ENCODE measurements at places on chromosomes 5 and 9.
A peak's percentile ranks its signal among the peaks of the same experiment; 100 is the strongest.

DNA sequence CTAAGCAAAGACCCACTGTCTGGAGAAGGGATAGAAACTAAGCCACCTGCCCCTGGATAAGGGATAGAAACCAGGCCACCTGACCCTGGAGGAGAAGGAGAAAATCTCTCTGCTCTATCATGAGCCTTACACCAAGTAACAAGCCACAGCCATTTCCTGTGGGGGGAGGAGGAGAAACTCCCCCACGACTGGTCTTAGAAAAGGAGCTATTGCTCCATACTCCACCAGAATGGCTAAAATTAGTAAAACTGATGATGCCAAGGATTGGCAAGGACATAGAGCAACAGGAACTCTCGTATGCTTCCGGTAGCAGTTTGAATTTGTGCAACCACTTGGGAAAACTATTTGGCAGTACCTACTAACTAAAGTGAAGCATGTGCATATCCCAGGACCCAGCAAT lies 70.8 kb downstream of the ACTL7B start:
- DNase-seq: no peak
- H3K4me1 ChIP-seq: no peaks in the 10 kb centered on the region
- H3K36me3 ChIP-seq: no peaks in the 10 kb centered on the region
- no peak overlapping the region for H3K27ac ChIP-seq
- H3K27me3 ChIP-seq: no peaks in the 10 kb centered on the region

GRCh38 chr5:147427521-147428401 lies 82.1 kb downstream of the DPYSL3 start:
- H3K4me3 ChIP-seq: no peak overlapping the region
- no peaks in the 10 kb centered on the region for H3K36me3 ChIP-seq
- no peak for DNase-seq
- H3K27ac ChIP-seq: peak overlapping the region; percentile 22
- no peaks in the 10 kb centered on the region for H3K27me3 ChIP-seq

GRCh38 chr5:39604491-39604890 lies 179.7 kb upstream of the DAB2 start:
- H3K4me1 ChIP-seq: no peaks in the 10 kb centered on the region
- H3K36me3 ChIP-seq: no peaks in the 10 kb centered on the region
- no peak for DNase-seq
- H3K4me3 ChIP-seq: no peak overlapping the region
- no peaks in the 10 kb centered on the region for H3K27me3 ChIP-seq

GRCh38 chr5:158801268-158801667 lies 298.4 kb downstream of the EBF1 start:
- no peak overlapping the region for H3K4me3 ChIP-seq
- H3K27ac ChIP-seq: no peak overlapping the region
- H3K36me3 ChIP-seq: no peaks in the 10 kb centered on the region
- DNase-seq: no peak
- no peaks in the 10 kb centered on the region for H3K4me1 ChIP-seq
- H3K27me3 ChIP-seq: no peaks in the 10 kb centered on the region

GRCh38 chr9:115305543-115305942 lies 187.6 kb upstream of the TNC start:
- no peak for DNase-seq
- no peaks in the 10 kb centered on the region for H3K27me3 ChIP-seq
- H3K4me1 ChIP-seq: no peaks in the 10 kb centered on the region
- no peaks in the 10 kb centered on the region for H3K36me3 ChIP-seq
- no peak overlapping the region for H3K27ac ChIP-seq

- H3K27me3 ChIP-seq: no peaks in the 10 kb centered on the region
- no peak overlapping the region for H3K4me3 ChIP-seq
- no peak for DNase-seq
- no peaks in the 10 kb centered on the region for H3K4me1 ChIP-seq
Observed at GRCh38 chr5:66669862-66670195, 73.6 kb downstream of the MAST4 start.

GRCh38 chr5:55113327-55113726 lies 10.9 kb downstream of the GZMA start:
- no peaks in the 10 kb centered on the region for H3K27me3 ChIP-seq
- no peak for DNase-seq

- no peak overlapping the region for H3K4me3 ChIP-seq
- H3K27ac ChIP-seq: no peak overlapping the region
- DNase-seq: no peak
- H3K36me3 ChIP-seq: no peaks in the 10 kb centered on the region
Observed at GRCh38 chr9:127255692-127256091, 8.9 kb upstream of the GARNL3 start.

DNA sequence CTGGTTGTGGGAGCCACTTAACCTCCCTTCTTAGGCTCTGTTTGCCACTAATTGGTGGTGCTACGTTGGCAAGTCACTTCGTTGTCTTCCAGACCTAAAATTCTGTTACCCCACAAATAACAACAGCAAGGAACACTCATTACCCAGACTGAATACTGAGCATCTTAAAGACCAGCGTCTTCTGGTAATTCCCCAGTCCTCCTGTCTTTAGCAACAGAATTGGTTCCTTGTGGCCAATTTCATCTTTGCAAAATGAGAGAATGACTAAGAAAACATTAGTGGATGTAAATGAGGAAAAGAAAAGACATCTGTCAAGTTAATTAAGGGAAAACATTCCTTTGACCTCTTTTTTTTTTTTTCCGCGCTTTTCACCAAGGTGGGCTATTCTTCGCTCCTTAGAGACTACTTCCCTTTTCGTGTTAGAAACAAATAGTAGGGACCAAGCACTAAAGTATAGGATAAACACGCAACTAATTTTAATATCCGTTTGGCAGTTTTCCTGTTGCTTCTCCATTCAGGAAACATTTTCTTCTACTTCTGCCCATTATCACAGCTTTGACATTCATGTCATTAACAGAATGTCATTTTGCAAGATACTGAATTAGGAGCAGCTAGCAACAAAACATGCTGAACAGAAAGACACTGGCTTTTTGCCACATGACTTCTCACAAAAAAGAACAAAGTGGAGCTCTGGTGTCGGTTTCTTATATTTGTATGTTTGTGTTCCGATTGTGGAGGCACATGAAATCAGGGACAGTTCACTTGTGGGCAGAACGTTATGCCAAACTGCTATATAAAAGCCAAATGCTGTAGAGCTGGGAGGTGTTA lies 154.2 kb downstream of the CD180 start:
- no peaks in the 10 kb centered on the region for H3K4me1 ChIP-seq
- no peak for DNase-seq
- H3K27ac ChIP-seq: no peak overlapping the region
- H3K27me3 ChIP-seq: no peaks in the 10 kb centered on the region
- H3K4me3 ChIP-seq: no peak overlapping the region

GRCh38 chr5:111427762-111428161 lies 84.6 kb downstream of the STARD4 start:
- H3K4me1 ChIP-seq: no peaks in the 10 kb centered on the region
- no peak overlapping the region for H3K4me3 ChIP-seq
- no peaks in the 10 kb centered on the region for H3K36me3 ChIP-seq
- H3K27ac ChIP-seq: no peak overlapping the region
- no peak for DNase-seq

GRCh38 chr9:19255821-19256220 lies 25.3 kb downstream of the DENND4C start:
- no peaks in the 10 kb centered on the region for H3K27me3 ChIP-seq
- DNase-seq: no peak
- H3K4me1 ChIP-seq: no peaks in the 10 kb centered on the region
- no peak overlapping the region for H3K4me3 ChIP-seq

GRCh38 chr5:3131161-3131560 lies 379.7 kb upstream of the IRX2 start:
- H3K36me3 ChIP-seq: no peaks in the 10 kb centered on the region
- no peaks in the 10 kb centered on the region for H3K27me3 ChIP-seq
- DNase-seq: no peak
- no peaks in the 10 kb centered on the region for H3K4me1 ChIP-seq

GRCh38 chr9:104118916-104119315 lies 24.8 kb downstream of the SMC2 start:
- H3K27me3 ChIP-seq: no peaks in the 10 kb centered on the region
- no peak overlapping the region for H3K27ac ChIP-seq
- no peaks in the 10 kb centered on the region for H3K4me1 ChIP-seq
- peaks cover 6% of the 10 kb centered on the region for H3K36me3 ChIP-seq
- no peak overlapping the region for H3K4me3 ChIP-seq
- DNase-seq: no peak

DNA sequence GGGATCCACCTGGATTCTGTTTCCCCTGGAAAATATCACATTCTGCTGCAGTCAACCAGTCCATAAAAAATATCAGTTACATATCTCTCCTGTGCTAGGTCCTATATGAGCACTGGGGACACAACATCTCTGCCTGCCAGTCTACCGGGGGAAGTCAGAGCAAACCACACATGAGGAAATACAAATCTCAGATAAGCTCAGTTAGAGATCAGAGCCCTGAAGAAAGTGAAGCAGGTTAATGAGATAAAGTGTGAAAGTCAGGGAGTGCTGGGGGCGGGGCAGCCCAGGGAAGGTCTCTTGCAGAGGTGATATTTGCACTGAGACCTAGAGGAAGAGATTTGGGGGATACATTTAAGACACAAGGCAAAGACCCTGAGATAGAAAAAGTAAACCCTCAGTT lies 67.8 kb upstream of the SLC1A1 start:
- no peak overlapping the region for H3K27ac ChIP-seq
- no peaks in the 10 kb centered on the region for H3K27me3 ChIP-seq
- no peaks in the 10 kb centered on the region for H3K36me3 ChIP-seq
- no peak overlapping the region for H3K4me3 ChIP-seq

GRCh38 chr5:54146916-54147315 lies 163.5 kb downstream of the ARL15 start:
- no peaks in the 10 kb centered on the region for H3K4me1 ChIP-seq
- no peaks in the 10 kb centered on the region for H3K36me3 ChIP-seq
- H3K27me3 ChIP-seq: no peaks in the 10 kb centered on the region
- no peak overlapping the region for H3K4me3 ChIP-seq
- H3K27ac ChIP-seq: no peak overlapping the region

- H3K4me3 ChIP-seq: no peak overlapping the region
- H3K4me1 ChIP-seq: no peaks in the 10 kb centered on the region
- DNase-seq: no peak
- H3K27me3 ChIP-seq: no peaks in the 10 kb centered on the region
- H3K27ac ChIP-seq: no peak overlapping the region
- H3K36me3 ChIP-seq: no peaks in the 10 kb centered on the region
Observed at GRCh38 chr5:151722546-151722945, 35.8 kb upstream of the SPARC start.

- H3K27ac ChIP-seq: no peak overlapping the region
- no peaks in the 10 kb centered on the region for H3K4me1 ChIP-seq
- no peaks in the 10 kb centered on the region for H3K36me3 ChIP-seq
- no peaks in the 10 kb centered on the region for H3K27me3 ChIP-seq
- no peak for DNase-seq
- H3K4me3 ChIP-seq: no peak overlapping the region
Observed at GRCh38 chr5:169740435-169740834, 103.4 kb downstream of the DOCK2 start.

GRCh38 chr9:134537951-134538641 lies 103.5 kb upstream of the COL5A1 start:
- DNase-seq: no peak
- peak overlapping the region; percentile 20 for H3K27ac ChIP-seq
- no peaks in the 10 kb centered on the region for H3K36me3 ChIP-seq
- no peak overlapping the region for H3K4me3 ChIP-seq

DNA sequence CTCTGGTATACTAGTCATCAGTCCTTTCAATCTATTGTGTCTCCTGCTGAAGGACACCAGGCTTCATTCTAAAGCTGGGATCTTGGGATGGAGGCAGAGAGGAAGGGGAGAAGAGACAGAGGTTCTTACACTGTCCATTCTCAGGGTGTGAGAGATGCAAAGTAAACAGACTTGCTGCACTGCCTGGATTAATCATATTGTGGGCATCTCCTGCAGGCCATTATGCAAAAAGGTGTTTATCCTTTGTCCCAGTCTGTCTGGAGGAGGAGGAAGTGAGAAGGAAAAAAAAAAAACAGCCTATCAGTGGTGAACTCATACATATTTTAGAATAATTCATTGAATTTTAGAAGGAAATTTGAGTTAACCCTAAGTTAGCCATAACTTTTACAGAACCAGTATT lies 92.9 kb upstream of the TNPO1 start:
- H3K4me1 ChIP-seq: no peaks in the 10 kb centered on the region
- H3K4me3 ChIP-seq: no peak overlapping the region
- no peaks in the 10 kb centered on the region for H3K27me3 ChIP-seq
- H3K36me3 ChIP-seq: no peaks in the 10 kb centered on the region
- no peak overlapping the region for H3K27ac ChIP-seq
- no peak for DNase-seq

DNA sequence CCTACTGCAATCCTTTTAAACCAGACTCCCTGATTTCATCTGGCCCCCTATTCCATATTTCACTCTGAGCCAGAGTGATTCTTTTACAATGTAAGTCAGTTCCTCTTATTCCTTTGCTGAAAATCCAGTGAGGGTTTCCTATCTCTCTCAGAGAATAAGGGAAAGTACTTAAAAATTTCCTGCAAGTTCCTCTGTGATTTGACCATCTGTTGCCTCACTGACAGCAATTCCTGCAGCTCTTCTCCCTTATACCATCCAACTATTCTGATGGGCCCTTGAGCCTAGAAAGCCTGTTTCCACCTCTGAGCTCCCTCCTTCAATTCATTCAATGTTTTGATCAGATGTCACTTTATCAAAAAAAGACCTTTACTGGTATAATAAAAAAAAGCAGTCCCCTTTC lies 317.1 kb upstream of the CCNH start:
- H3K4me1 ChIP-seq: no peaks in the 10 kb centered on the region
- no peaks in the 10 kb centered on the region for H3K36me3 ChIP-seq
- H3K4me3 ChIP-seq: no peak overlapping the region
- no peak overlapping the region for H3K27ac ChIP-seq
- H3K27me3 ChIP-seq: no peaks in the 10 kb centered on the region

- no peak for DNase-seq
- no peaks in the 10 kb centered on the region for H3K27me3 ChIP-seq
- no peak overlapping the region for H3K27ac ChIP-seq
- H3K4me3 ChIP-seq: no peak overlapping the region
Observed at GRCh38 chr5:154786414-154786813, 31.2 kb downstream of the LARP1 start.

- no peaks in the 10 kb centered on the region for H3K4me1 ChIP-seq
- no peak overlapping the region for H3K4me3 ChIP-seq
- no peaks in the 10 kb centered on the region for H3K36me3 ChIP-seq
- no peak for DNase-seq
Observed at GRCh38 chr9:87889882-87890252, 7.2 kb downstream of the SPATA31E1 start.

DNA sequence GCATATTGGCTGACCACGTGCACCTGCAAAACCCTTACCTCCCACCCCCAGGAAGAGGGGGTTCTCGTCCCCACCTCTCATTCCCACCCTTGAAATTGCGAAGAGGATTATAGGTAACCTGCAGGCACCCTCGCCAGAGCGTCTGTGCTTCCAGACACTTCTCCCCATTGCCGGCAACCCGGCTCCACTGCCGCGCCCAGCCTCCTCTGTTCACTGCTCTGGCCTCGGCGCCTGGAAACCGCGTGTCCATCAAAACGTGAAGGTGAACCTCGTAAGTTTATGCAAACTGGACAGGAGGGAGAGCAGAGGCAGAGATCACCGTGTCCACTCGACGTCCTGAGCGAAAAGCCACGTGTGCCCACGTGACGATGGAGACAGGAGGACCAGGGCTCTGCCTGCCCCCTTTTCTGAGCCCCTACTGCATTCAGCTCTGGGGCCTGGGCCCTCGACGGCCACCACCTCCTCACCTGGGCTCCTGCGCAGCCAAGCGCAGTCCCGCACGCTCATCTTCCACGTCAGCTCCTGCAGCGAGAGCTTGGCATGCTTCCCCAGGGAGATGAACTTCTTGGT lies 1.9 kb downstream of the TERT start:
- no peaks in the 10 kb centered on the region for H3K36me3 ChIP-seq
- peak; percentile 36 for DNase-seq
- peaks cover 5% of the 10 kb centered on the region for H3K4me1 ChIP-seq
- H3K4me3 ChIP-seq: no peak overlapping the region

- no peak for DNase-seq
- H3K27me3 ChIP-seq: no peaks in the 10 kb centered on the region
- H3K4me1 ChIP-seq: no peaks in the 10 kb centered on the region
- H3K36me3 ChIP-seq: no peaks in the 10 kb centered on the region
- no peak overlapping the region for H3K4me3 ChIP-seq
Observed at GRCh38 chr5:175494264-175495183, 16.2 kb downstream of the SFXN1 start.
